ENCODE measurements at places on chromosomes 6 and 20. TPM values are rescaled to one million over a fixed set of nuclear protein-coding genes. Genes with fewer than 3 reads are reported as not detected.

- DNase-seq, result no peak
Measured at GRCh38 chr6:16146028-16146427, 17.1 kb downstream of the MYLIP start.

DNA sequence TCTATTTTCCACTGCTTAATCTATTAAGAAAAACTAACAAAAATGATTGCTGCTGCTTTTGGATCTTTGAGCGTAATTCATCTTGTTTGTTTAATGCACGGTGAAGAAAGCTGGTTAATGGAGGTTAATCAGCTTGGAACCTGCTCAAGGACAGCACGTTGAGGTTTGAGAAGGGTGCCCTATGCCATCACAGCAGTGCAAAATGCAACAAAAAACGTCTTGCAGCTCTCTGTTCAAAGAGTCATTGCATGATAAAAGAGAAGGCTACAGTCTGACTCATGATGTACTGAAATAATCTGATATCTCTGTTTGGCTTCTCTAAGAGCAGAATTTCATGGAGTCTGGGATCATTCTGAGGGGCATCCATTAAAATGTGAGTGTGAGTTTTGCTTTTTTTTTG lies 80.6 kb upstream of the PREP start:
- DNase-seq, result peak; percentile 84

GRCh38 chr6:37280162-37280887 lies 22.4 kb upstream of the TMEM217 start:
- DNase-seq, result no peak

DNA sequence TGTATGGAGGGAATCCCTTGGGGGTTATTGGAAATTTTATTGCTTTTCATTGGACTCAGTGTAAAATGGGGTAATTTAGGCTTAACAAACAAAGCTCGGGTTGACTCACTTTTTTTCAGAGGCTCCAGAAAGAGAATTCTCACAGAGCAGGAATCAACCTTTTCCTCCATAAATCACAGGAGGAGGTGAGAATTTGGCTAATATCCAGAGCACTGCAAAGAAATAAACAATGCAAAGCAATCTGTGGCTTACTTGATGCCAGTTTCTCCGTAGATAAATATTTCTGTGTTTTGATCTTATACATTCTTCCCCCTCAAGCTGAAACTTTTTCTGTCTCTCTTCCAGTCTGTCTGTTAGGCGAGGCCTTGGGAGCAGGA lies 176.6 kb downstream of the TSHZ2 start:
- DNase-seq, result no peak

GRCh38 chr20:34127792-34128191 lies 15.7 kb upstream of the EIF2S2 start:
- DNase-seq, result no peak

GRCh38 chr20:3753098-3753497 lies 14.5 kb downstream of the ADISSP start:
- peak; percentile 58 for DNase-seq

- no peak for DNase-seq
Measured at GRCh38 chr6:69202768-69203167, 567.7 kb downstream of the ADGRB3 start.

- DNase-seq, result no peak
Measured at GRCh38 chr6:121235386-121235785, 98.9 kb downstream of the TBC1D32 start.

DNA sequence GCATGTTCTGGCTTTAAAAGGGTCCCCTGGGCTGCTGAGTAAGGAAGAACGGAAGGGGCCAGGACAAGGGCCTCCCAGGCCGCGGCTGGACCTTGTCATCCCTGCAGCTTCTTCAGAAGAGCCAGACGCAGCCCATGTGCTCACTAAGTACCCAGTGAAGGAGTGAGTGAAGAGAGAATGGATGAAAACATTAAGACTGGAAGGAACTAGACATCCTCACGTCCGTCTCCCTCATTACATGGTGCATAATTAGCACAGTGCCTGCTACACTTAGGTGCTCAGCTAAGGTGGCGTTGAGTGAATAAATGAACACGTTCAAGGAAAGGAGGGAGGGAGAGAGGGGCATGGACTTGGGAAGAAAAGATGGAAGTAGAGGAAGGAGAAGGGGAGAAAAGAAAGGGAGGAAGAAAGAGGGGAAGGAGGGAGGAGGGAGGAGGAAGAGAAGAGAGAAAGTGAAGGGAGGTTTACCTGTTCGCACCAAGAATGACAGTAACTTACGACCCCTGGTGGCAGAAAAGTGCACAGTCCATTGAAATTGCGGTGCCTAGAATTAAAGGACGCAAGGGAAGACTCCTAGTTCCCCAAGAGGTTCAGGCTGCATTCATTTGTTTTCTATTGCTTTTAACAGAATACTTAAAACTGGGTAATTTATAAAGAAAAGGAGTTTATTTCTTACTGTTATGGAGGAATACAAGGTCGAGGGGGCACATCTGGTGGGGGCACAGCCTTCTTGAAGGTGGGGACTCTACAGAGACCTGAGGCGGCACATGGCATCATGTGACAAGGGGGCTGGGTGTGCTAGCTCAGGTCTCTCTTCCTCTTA lies 8.0 kb downstream of the TP53RK start:
- DNase-seq, result peak; percentile 37

GRCh38 chr6:158402184-158402583 lies 89.9 kb downstream of the TULP4 start:
- no peak for DNase-seq

GRCh38 chr20:17722493-17723300 lies 22.9 kb downstream of the BANF2 start:
- DNase-seq, result no peak

- no peak for DNase-seq
Measured at GRCh38 chr6:73790574-73790973, 94.6 kb downstream of the CD109 start.

DNA sequence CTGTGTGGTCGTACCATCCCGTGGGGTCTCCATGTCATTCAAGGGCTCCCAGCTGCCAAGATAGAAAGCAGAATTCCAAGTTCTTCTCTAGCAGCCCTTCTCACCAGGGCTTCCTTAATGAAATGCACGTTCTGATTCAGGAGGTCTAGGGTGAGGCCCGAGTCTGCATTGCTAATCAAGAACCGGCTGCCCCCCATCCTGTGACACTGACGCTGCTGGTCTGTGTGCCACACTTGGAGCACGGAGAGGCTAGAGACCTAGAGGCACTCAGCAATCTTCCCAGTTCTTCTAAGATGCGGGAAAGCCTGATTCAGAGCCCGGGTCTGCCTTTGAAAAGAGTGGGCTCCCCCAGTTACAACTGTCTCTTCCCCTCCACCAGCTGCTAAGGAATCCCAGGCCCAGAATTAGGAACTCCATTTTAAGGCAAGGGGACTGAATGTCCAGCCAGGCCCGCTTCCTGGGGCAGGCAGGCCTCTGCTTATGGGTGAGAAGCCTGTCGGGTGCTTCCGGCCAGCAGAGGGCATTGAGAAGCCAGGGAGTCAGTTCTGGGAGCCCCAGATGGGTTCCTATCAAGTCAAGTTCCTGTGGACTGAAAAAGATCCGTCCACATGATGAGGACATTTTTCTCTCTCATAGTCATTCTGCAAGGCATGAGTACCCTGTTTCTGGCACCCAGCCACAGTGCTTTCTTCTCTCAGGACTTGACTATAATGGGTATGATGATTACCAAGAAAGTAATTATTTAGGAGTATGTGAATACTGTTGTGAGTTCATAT lies 69.8 kb upstream of the RIN2 start:
- peak; percentile 96 for DNase-seq

GRCh38 chr20:48957053-48957481 lies 35.6 kb downstream of the ARFGEF2 start:
- no peak for DNase-seq

DNA sequence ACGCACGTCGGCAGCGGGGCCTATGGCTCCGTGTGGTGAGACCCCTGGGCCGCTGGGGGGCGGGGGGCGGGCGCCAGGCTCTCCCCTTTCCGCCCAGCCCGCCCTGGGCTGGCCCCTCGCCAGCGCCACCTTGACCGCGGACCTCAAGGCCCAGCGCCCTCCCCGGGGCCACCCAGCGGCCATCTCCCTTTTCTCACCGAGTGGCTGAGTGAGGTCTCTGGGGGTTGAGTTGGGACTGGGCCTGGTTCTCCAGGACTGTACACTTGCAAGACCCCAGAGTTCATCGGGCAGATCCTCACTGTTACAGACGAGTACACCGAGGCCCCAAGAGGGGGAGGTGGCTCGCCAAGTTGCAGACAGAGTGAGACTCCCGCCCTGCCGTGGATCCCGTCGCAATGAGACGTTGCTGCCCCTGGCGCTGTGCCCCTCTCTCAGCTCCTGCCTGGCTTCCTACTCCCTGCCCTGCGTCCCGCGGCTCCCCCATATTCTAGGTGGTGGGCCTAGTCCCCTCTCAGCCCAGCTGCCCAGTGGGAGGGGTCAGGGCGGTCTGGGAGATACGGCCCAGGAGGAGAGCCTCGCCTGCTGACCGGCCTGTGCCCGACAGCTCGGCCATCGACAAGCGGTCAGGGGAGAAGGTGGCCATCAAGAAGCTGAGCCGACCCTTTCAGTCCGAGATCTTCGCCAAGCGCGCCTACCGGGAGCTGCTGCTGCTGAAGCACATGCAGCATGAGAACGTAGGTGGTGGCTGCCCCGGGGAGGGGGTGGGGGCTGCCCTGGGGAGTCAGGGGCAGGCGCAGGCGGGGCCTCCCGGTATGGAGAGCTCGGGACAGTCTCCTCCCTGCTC lies 576 bp downstream of the MAPK13 start:
- DNase-seq, result no peak

DNA sequence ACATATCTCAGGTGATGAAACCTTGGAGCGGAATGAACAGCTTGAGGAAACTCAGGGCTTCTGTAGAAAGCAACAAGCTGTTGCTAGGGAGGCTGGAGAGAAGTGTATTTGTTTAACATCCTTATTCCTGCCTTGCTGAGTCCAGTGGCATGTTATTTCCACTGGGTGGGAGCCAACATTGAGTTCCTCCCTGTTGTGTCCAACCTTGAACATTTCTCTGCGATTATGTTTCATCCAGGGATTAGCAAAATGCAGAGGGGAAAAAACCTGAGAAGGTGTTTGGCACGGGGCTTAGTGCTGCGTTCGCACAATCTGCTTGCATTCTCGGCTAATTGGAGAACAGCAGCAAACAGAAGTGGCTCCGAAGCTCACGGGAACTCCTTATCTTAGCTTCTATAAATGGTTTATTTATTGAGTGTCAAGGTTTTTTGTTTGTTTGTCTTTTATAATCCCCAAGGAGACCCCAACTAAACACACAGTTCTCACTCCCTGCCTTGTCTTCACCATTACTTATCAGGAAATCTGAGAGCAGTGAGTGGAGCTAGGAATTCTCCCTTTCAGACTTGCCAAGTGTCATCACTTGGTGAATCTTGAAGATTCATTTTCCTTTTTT lies 412.8 kb downstream of the CDC5L start:
- DNase-seq, result peak; percentile 19

The FAM184A gene
- 0.29 TPM for total RNA-seq

The GSTA3 gene
- not detected for total RNA-seq

The CALHM6 gene
- 3.9 TPM for total RNA-seq

The KCNG1 gene
- total RNA-seq, result 0.71 TPM

The DNAH8 gene
- total RNA-seq, result not detected

The TAAR8 gene
- total RNA-seq, result not detected

The WFDC10B gene
- total RNA-seq, result not detected

The MAP7 gene
- total RNA-seq, result 0.06 TPM

The GPSM3 gene
- 1.0 TPM for total RNA-seq

The MMUT gene
- total RNA-seq, result 10.0 TPM

The RIPK1 gene
- total RNA-seq, result 19.7 TPM

The RING1 gene
- total RNA-seq, result 22.2 TPM
